HCT116 (cell line): ENCODE measurements at places on chromosomes 7 and 10.

GRCh38 chr7:128679920-128680319, 7.8 kb downstream of the GARIN1A start:
- no peak for DNase-seq

DNA sequence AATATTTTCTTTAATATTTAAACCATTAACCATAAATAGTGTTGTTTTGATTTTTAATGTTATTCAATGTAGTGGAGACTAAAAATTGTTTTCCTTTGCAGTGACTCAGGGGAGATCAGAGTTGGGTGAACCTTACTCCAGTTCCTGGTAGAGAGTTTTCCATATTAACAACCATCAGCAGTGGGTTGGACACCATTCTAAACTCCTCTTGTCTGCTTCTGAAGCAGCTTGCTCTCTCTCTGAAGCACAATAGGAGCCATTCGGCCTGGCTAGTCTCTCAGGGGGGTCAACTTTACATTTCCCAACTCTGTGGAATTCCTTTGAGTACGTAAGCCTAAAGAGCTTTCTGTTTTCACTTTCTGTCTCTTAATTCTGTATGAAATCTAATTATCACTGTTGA, 9.4 kb upstream of the NRG3 start:
- no peak for DNase-seq

- no peak for DNase-seq
Measured at GRCh38 chr10:112767156-112767555, 182.9 kb upstream of the TCF7L2 start.

- no peak for DNase-seq
Measured at GRCh38 chr10:52746169-52746568, 26.4 kb downstream of the MBL2 start.

GRCh38 chr7:82335001-82335400, 108.6 kb downstream of the CACNA2D1 start:
- no peak for DNase-seq
